MCF 10A (cell line): ENCODE measurements at places on chromosomes 7 and 10.

GRCh38 chr10:114748241-114748640 is 73.3 kb upstream of the FHIP2A start:
- no peak for DNase-seq

- DNase-seq, result peak; percentile 4
Observed at GRCh38 chr10:7891634-7892033, 73.3 kb downstream of the TAF3 start.

GRCh38 chr7:128940494-128941322 is 3.0 kb downstream of the IRF5 start:
- DNase-seq, result no peak

DNA sequence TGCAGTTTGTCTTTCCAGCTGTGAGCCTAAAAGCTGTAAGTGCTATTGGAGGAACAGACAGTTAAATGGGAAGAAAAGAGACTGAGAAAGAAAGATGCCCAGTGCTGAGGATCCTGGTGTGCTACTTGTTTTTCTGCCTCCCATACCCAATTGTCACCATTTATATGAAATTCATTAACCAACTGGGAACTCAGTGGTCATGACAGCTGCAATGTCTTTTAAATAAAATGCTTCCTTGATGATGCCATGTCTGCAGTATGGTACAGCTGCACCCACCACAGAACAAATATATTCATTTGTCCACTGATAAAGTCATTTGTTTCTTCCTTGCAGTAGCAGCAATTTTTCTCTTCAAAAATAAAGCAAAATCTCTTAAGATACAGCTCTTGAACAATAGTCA is 15.6 kb upstream of the RTKN2 start:
- DNase-seq, result no peak

- peak; percentile 46 for DNase-seq
Observed at GRCh38 chr7:80918399-80918798, 452 bp downstream of the SEMA3C start.

- DNase-seq, result peak; percentile 22
Observed at GRCh38 chr10:85492684-85493083, 873.9 kb downstream of the GRID1 start.

GRCh38 chr10:124886195-124886594 is 55.7 kb upstream of the ZRANB1 start:
- no peak for DNase-seq

DNA sequence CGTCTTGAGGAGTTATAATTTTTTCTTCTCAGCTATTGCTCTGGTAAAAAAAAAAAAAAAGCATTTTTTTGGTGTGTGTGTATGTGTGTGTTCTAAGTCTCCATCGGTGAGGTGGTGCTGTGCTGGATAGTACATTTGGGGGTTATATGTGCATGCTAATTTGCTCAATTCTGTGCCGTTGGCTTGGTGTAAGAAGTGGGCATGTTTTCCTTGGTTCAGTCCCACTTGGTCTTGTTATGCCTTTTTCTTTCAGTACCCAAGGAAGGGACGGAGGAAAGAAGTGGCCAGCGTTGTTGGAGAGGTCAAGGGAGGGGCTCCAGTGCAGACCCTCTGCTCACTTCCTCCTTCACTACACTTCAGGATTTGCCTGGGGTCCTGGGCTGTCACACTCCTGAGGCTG is 20.4 kb downstream of the LRMDA start:
- no peak for DNase-seq

DNA sequence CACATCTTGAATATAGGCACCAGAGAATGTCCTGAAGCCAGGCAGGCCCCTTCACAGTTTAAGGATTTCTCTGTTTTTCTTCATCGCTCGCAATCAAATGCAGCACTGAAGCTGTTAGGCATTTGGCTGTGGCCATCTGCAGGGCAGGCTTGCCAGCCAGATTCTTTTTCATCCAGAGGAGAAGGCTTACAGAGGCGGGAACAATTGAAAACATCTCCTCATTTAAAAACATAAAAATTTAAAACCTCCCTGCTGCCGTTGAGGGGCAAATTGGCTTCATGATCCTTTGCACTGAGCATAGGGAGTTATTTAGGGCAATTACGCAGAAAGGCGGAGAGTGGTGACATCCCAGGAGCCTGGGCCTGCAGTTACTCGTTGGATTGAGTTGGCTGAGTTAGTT is 500.0 kb downstream of the TYW1 start:
- DNase-seq, result no peak

GRCh38 chr7:69732203-69732602 is 133.9 kb downstream of the AUTS2 start:
- DNase-seq, result no peak

GRCh38 chr10:89609833-89610346 is 35.2 kb downstream of the PANK1 start:
- DNase-seq, result no peak

DNA sequence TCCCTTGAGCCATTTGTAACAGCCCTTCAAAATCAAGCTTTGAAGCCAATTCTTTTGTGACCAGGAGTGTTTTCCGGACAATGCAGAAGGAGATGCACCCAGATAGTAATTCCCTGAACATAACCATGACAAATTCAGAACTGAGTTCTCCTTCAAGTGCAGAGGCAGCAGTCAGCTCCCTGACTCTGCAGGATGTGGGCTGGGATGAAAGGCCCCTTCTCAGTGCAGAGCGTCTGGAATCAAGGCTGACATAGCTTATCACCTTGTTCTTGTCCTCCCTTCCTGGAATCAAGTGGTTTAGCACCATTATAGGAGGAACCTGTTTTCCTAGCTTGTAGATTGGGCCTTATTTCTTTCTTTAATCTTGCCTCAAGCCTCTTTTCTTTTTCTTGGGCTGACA is 143.4 kb downstream of the SORCS3 start:
- DNase-seq, result no peak

DNA sequence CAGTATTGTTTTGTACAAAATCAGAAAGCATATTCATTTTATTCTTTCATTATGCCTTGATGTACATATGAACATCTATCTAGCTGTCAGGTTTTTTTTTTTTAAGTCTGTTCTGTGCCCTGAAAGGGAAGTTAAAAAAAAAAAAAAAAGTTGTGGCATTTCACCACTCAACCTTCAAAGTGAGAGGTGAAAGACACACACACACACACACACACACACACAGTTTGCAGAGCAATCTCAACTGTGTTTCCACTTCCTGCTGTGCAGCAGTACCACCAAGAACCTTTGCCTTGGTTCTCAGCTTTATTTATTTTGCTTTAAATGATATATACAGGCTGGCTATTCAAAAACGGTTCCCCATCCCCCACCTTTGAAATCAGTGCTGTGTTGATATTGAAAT is 955.6 kb downstream of the GATA3 start:
- no peak for DNase-seq

DNA sequence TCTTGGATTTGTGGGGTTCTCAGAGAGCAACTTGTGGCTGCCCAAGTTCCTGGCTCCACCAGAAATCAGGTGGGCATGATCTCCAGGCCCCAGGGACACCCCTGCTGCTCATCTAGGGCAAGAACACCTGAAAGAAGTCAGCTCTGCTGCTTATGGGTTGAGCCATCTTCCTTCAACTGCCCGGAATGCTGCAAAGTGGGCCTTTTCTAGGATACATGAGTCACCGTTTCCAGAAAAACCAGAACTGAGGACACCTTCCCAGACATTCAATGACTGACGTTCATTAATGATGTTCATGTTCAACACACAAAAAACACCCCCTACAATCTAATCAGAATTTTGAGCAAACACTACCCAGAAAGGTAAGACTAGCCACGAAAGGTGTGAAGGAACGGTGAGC is 98.0 kb downstream of the MAD1L1 start:
- DNase-seq, result no peak

DNA sequence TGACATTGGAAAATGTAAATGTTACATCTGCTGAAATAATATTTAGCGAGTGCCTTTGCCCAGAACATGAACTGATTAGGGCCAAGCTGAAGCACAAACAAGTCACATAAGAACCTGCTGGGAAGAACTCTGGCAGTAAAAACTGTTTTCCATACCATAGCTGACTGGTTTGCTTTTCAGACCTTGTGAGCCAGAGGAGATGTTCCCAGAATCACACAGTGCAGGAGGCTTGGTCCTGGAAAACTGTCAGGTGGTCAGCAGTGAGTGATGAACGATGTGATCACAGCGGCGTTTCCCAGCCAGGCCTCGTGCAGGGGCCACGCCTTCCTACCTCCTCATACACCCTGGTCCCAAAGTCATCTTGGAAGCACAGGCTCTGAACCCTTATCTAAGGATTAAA is 164.2 kb upstream of the EEPD1 start:
- DNase-seq, result no peak

DNA sequence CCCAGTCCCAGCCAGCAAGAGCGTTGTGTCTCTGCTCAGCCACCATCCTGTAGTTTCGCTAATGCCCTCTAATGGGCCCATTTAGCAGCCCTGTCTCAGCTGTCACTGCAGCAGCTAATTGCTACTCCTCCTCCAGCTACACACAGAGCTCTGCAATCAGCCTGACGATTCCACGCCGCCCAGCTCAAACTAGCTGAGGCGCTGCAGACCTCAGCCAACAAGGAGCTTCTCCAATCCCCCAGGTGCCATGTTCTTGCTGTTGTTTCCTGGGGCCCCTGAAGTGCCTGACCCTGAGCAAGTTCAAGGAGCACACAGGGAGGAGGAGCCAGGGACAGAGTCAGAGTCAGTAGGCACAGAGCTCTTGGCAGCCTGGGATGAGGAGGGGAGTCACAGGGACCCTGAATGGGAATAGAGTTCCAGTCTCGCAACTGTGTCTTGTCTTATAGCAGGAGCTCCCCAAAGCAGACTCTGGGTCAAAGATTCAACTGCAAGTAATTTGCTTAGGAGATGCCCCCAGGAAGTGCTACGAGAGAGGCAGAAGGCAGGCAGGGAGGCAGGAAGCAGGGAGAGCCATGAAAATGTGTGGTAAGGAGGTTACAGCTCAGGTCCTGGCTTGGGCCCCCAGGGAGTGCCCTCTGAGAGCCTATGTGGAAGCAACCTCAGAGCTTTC is 135.8 kb upstream of the UNC5B start:
- DNase-seq, result no peak

- DNase-seq, result no peak
Observed at GRCh38 chr7:137480824-137481365, 137.4 kb upstream of the PTN start.

DNA sequence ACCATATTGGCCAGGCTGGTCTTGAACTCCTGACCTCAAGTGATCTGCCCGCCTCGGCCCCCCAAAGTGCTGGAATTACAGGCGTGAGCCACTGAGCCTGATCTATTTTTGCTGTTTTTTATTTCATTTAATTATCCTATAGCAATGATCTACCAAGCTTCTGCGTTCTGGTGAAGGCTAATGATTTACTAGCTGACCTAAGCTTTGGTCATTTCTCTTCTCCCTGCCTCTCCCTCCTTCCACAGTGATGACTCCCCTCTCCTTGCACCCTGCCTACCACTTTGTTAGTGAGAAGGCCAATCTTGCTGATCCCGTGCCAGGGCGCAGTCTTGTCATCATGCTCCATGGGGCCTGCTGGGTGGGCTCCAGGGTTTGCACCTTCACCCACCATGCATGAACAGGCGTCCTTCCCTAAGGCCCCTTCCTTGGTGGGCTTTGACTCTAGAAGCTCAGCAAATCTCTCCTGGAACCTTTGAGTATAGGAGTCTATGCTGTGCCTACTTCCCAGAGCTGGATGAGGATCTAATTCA is 11.9 kb upstream of the ZCCHC24 start:
- DNase-seq, result no peak

- DNase-seq, result no peak
Observed at GRCh38 chr10:118687472-118687871, 67.3 kb downstream of the CACUL1 start.

DNA sequence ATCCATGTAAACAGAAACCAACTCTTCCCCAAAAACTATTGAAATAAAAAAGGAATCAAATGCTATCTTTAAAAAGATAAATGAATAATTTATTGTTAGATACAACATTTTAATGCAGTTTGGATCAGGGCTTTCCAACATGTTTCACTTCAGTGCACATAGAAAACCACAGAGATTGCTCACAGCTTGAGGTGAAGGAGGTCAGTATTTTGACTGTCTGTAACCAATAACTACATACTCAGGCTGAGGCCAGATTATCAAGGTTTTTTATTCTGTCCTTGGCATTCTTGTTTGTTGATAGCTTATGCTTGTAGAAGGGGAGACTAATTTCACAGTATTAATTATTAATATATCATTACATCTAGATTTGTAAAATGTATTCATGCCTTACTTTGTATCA is 195.5 kb downstream of the PRKG1 start:
- DNase-seq, result no peak

- DNase-seq, result no peak
Observed at GRCh38 chr10:12507165-12507850, 158.0 kb downstream of the CAMK1D start.

DNA sequence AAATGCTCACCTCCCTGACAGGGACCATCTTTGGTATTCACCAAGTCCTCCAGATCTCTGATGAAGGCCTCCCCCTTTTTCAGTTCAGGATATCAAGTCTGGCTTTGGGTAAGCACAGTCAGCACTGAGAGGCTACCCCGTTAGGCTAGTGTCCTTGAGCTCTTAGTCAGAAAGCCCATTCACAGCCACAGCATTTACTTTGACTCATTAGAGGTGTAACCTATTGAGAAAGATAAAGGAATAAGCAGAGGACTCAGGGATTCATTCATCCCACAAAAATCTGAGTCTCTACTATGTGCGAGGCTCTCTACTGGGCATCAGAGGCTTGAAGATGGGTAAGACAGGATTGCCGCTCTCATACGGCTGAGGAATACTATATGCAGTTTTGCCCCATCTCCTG is 14.0 kb upstream of the RAMP3 start:
- DNase-seq, result peak; percentile 13

- DNase-seq, result no peak
Observed at GRCh38 chr7:77537136-77537777, at the start of gene PTPN12. Gene PTPN12 (plus strand): TSS chr7:77537295. CDS start chr7:77537547, 252 bp downstream.

DNA sequence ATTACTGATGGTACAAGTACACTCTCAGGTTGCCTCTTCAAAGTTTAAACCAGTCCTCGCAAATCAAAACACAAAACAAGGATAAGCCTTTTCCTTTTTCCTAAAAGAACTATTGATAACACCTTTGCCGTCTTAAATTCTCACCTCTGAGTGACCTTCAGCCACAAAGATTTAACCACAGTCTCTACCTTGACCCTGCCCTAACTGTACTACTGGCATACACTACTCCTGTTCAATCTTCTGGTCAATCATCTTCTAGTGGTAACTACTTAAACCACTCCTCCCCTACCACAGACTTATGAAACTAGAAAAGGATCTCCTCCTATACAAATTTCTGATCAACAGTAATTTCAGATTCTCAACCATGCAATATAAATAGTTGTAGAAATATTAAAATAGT is 15.1 kb downstream of the UPF2 start:
- DNase-seq, result no peak

GRCh38 chr7:51019891-51020870 is 237.5 kb upstream of the GRB10 start:
- DNase-seq, result no peak

DNA sequence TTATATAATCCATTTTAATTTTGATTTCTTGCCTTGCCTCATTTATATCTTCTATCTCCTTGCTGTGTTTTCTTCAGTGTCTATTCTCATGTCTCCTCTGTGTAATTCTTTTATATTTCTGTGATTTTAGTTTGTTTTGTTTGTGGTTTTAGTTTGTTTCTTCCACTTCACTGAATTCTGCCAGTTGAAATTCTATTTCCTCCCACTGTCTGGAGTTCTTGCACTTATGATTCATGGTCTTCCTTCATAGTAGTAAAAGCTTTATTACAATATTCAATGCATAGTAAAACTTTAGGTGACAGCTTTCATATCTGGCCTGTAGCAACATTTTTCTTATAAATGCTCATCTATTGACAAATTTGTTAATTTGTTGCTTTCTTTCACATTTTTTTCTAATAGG is 113.3 kb downstream of the MAGI2 start:
- DNase-seq, result no peak

- DNase-seq, result no peak
Observed at GRCh38 chr7:94453898-94454297, 55.7 kb upstream of the CASD1 start.

GRCh38 chr10:132687181-132687892 is 98.6 kb downstream of the NKX6-2 start:
- DNase-seq, result no peak
